ENCODE measurements at places on chromosomes 2 and 18. TPM values are rescaled to one million over a fixed set of nuclear protein-coding genes. Genes with fewer than 3 reads are reported as not detected.

- peak; percentile 90 for DNase-seq
Measured at GRCh38 chr2:43178602-43179542, 47.5 kb downstream of the ZFP36L2 start.

DNA sequence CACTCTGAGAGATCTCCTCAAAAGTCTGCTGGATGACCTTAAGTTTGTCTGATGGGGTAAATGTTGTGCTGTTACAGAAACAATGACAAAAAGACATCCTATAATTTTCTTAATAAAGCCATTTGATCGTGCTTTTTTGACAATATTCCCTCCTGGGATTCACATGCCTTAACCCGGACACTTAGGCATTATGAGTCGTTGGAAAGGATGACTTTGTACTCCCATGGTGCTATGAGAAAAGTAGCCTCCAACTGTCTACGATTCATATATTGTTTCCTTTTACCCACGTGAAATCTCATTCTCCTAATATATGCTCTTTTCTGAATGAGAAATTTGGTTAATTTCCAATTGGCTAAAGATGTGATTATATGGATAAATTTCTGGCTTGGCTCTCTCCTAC, 6.1 kb upstream of the MPP4 start:
- no peak for DNase-seq

GRCh38 chr2:1645761-1646476, 98.4 kb downstream of the PXDN start:
- DNase-seq: no peak

- no peak for DNase-seq
Measured at GRCh38 chr2:44237221-44237620, 38.1 kb upstream of the SLC3A1 start.

DNA sequence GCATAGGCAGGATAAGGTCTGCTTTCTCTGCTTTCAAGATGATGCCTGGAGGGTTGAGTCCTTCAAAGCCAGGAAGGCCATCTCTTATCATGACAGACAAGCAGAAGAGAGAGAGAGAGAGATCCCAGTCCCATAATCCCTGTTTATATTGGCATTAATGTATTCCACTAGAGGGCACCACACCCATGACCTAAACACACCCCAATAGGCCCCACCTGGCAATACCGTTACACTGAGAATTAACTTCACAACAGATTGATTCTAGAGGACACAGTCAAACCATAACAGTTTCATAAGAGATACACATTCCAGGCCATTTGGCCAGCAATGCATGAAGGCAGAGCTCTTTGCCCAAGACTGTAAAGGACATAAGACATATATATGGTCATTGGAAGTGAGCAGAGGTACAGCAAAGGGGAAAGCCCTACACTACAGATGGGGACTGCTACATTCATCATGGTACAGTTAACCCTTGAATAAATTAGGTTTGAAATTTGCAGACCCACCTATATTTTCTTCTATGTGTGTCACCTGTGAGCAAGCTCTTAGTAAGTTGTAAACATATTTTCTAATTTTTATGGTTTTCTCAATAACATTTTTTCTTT, 1516.1 kb downstream of the RPIA start:
- peak; percentile 35 for DNase-seq

DNA sequence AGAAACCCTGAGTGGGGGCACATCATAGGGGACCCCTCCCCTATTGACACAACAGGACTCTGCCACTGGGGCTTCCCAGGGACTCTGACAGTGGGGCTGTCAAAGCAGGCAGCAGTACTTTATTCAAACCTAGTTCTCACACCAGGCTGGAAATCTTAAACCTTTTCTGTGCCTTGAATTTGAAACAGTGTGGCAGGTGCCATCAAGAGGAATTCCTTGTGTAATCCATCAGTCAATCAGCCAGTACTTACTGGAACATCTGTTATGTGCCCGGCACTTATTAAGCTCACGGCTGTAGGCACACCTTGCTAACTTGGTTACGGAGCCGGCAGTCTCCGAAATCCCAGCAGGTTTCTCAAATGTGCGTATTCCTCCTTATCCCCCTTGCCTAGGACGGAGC, 12.0 kb downstream of the GLI2 start:
- DNase-seq: no peak

DNA sequence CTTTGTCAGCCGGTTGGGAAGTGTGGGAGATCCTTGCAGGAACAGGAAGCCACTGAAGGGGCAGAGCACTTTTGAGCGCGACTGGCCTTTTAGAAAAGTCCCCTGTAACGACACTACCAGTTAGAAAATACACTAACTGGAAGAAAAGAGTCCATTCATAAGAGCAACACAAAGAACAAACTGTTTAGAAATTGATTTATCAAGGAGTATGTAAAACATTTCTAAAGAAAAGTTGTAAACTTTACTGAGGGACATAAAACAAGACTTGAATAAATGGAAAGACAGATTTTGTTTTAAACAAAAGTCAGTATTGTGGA, 29.8 kb upstream of the POMC start:
- no peak for DNase-seq

GRCh38 chr2:145775591-145775990, 1255.7 kb upstream of the ZEB2 start:
- no peak for DNase-seq

DNA sequence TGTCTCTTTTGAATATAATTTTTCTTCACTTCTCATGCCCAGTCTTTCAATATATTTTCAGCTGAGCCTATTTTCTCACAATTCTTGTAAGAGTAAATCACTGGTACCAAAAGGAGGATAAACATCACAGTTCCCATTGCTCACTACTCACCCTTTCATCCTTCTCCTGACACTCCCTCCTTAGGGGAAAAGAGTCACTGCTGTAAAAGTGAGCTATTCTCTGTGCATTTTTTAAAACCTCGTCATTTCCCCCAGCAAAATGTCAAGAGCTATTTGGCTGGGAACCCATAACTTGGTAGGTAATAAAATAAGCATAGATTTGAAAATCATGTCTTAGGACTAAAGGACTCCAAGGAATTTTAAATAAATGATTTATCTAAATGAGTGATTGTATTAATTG, 340.1 kb upstream of the GYPC start:
- no peak for DNase-seq

DNA sequence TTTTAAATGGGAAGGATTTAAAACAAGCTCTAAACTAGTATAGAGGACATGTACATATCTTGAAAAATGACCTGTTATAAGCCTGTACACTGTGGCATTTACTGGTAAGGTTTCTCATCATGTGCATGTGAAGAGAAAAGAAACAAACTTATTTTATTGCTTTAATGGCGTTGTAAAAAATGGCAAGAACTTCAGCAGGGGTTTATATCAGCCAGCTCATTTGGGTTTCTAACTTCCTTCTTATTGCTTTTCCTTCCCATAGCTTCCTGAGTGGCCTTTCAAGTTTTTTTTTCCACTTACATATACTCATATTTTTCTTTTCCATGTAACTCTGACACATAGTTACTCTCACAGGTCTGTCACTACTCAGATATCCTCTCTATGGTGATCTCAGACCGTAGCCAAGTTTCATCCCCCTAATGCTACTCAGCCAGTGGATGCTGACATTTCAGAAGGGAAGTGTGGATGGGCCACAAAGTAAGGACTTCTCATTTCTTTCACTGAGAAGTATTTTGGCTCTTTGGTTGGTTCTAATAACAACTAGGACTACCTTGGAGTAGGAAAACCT, 198.2 kb downstream of the PARD3B start:
- DNase-seq: no peak

- DNase-seq: no peak
Measured at GRCh38 chr18:24111936-24112335, 26.9 kb upstream of the CABYR start.

- no peak for DNase-seq
Measured at GRCh38 chr18:28457784-28458183, 280.9 kb upstream of the CDH2 start.

DNA sequence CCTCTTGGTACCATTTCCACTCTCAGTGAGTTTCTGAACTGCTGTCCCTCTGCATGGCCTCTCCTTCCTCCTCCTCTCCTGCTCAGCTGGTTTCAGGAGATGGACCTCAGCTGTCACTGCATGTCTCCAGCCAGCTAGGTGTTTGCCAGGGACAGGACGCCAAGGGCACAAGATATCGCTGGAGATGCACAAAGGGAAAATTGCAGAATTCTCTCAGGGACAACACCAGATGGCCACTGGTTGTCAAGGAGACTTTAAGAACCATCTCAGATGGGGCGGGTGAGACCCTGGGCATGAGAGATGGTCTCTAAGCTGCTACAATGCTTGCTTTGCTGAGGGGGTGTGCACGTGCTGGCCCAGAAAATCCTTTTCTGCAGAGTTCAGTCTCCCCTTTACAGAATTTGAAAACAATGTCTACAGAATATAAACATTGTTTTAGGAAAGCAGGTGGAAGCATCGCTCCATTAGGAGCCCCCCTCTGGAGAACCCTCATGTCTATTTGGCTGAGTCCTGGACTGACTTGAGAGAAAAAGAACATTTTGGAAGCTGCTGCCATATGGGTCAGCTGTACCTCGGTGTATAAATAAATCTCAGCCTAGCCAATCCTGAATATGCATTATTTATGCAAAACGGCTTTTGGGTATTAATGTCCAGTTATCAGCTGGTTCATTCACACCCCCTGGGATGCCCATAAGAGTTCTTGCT, 57.8 kb upstream of the SPP2 start:
- DNase-seq: no peak

- no peak for DNase-seq
Measured at GRCh38 chr18:31658670-31659575, 25.5 kb downstream of the B4GALT6 start.

DNA sequence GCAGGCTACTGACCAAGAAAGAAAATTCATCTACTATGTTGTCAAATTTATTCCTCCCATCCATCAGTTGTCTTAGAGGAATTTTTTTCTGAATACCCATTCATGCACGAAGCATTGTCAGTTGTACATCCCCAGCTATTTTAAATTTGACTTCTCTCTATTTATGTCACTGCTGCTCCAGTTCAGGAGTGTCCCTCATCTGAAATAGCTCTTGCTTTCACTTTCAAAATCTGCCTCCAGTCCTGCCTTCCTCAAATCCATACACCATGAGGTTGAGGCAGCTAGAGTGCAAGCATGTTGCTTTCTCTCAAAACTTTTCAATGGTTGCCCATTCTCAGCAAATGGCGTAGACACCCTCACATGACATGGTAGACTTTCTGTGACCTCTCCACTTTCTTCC, 335.4 kb upstream of the CDH2 start:
- no peak for DNase-seq

DNA sequence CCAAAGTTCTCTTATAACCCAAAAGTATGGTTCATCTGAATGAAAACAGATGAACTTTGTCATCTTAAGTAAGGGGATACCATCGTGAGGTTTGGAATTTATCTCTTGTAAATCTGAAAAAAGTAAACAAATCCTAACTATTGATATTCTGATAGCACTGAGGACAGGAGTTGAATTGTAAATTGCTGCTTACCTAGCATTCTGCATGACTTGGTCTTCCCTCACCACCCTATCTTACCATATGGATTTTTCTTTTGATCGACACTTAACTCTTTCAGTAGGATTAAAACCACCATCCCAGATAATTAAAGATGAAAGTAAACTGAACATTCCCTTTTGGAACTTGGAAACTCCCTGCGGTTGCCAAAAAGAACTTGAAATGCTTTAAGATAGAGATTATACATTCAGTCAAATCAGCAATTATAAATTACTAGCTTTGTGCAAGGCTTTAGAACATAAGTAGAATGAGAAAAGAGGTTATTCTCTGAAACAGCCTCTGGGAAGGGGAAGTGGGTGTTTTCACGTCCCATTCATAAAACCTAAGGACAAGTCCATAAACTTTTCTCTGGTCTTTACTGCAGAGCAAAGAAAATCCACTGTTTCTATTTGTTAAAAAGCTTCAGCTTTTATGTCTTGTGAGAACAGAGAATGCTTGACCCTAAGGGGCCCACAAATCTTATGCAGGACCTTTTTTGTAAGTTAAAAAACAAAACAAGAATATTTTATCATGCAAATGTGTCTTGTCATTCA, 49.7 kb upstream of the ZNF397 start:
- no peak for DNase-seq

- peak; percentile 59 for DNase-seq
Measured at GRCh38 chr18:34322365-34323289, 97.9 kb upstream of the NOL4 start.

GRCh38 chr18:36814994-36815393, 13.8 kb downstream of the TPGS2 start:
- DNase-seq: no peak

- no peak for DNase-seq
Measured at GRCh38 chr2:70723286-70723885, 44.6 kb downstream of the ADD2 start.

GRCh38 chr2:235051436-235052260, 99.8 kb downstream of the SH3BP4 start:
- no peak for DNase-seq

GRCh38 chr2:205267323-205267722, 415.0 kb upstream of the NRP2 start:
- no peak for DNase-seq

NDC80 gene
- 47.0 TPM for total RNA-seq

LIMS3 gene
- total RNA-seq: 0.69 TPM

SIX3 gene
- total RNA-seq: not detected

CNGA3 gene
- not detected for total RNA-seq

CKAP2L gene
- 9.5 TPM for total RNA-seq

NEB gene
- 0.24 TPM for total RNA-seq

REG3A gene
- not detected for total RNA-seq
